ENCODE measurements at places on chromosomes 2 and 18.

- DNase-seq = no peak
Observed at GRCh38 chr18:13745696-13746095, 19.2 kb downstream of the RNMT start.

DNA sequence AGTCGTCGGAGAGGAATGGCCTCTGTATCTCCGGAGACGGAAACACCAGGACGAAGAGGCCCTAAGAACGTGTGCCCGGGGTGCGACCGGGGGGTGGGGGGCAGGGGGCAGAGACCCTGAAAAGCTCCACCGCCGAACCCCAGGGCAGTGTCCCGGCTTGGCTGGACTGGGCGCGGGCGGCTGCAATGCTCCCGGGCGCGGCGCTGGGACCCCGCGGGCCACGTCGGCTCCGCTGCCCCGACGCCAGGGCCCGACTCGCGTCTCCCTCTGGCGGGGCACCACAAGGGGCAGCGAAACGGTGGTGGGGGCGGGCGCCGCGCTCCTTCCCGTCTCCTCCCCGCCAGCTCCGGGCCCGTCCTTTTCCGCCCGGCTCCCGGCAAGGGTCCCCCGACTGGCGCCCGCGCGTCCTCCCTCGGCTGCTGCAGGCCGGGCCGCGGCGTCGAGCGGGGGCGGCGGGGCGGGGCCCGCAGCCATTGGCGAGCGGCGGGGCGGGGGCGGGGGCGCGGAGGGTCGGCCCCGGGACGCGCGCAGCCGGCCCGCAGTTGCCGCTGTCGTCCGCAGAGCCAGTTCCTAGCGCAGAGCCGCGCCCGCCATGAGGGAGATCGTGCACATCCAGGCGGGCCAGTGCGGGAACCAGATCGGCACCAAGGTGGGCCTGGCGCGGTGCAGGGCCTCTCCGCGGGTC is at the start of gene TUBB6:
TUBB6 (plus strand) TSS at position 541 of the 685 bp plus-strand sequence; CDS start at position 593, 52 bp downstream.
- no peak for DNase-seq

GRCh38 chr18:69031571-69031970 is 233.7 kb downstream of the CCDC102B start:
- no peak for DNase-seq

DNA sequence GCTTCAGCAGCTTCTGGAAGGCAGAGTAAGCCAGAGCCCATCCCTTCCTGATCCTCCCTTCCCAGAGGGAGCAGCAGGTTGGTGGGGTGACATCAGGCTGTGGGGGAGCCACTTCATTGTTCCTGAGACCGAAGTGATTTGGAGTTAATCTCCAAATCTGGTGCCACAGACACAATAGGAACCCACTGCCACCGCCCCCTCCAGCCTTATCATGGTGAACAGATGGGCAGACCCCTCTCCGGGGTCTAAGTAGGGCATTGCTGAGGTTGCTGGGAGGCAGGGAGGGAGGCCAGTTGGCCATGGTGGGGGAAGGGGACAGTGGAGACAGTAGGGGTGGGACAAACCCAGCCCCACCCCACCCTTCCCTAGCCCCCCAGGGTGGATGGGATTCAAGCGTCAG is 25.6 kb upstream of the SLC35F6 start:
- DNase-seq = no peak

GRCh38 chr2:187867165-187867564 is 312.9 kb upstream of the TFPI start:
- DNase-seq = no peak

GRCh38 chr18:23067236-23067635 is 68.0 kb upstream of the CABLES1 start:
- DNase-seq = no peak

DNA sequence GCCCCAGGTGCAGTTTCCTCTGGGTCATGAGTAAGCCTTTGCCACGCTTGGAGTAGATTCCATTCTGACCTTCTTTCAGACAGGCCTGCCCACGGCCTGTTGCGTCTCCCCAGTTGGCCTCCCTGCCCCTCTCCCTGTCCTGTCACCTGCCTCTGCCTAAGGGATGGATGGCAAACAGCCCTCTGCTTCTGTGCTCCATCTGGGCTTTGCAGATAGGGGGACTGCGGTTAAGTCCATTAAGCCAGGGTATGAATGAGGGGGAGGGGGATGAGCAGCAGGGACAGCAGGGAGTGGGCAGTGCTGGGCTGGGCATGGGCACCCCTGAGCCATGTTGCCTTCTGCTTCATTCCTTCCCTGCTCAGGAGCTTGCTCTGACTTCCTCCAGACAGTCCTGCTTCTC is 37.6 kb upstream of the B3GNT7 start:
- DNase-seq = no peak

DNA sequence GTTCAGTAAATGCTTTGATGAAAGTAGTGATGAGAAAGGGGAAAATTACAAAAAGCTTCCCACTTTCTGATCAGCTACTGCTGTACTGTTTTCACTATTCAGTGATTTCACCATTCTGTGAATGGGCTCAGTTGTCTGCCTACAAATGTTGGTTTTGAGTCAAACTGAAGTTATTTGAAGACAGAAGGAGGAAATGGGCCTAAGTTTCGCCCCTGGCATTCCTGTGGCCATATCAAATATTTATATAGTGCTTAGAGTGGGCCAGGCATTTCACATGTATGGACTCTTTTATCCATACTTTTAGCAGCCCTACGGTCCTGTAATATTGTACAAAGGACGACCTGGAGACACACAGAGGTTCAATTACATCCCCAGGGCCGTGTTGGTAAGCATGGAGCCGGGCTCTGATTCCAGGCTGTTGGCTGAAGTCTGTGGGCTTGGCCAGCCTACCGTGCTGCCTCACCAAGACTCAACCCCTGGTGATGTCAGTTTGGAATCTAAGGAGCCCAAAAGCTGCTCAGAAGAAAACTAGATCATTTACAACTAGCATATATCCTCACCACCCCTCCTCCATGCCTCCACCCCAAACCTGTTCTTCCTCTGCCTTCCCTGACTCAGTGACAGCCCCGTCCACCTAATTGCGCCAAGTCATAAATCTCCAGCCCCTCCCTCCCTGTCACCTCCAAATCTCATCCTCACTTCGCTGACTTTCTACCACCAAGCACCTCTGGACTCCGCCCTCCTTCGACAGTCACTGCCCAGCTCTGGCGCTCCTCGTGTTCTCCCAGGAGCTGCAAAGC is 10.1 kb upstream of the GRHL1 start:
- DNase-seq = no peak

DNA sequence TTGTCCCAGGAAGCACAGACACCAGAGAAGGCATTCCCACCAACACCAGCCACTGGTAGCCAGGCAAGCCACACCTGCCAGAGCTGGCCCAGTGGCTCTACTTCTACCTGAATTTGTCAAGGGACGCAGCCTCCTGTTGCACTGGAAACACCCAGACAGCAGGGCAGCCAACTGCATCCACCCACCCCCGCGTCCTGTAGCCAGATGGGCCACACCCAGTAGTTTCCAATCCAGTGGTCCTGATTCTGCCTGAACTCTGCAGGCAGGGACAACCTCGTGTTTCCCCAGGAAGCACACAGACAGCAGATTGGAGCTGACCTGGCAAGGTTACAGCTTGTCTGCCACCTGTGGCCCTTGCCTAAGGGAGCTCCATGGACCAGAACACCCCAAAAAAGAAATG is 18.2 kb downstream of the PFN4 start:
- no peak for DNase-seq

GRCh38 chr2:37526323-37526722 is 145.1 kb downstream of the CDC42EP3 start:
- no peak for DNase-seq

DNA sequence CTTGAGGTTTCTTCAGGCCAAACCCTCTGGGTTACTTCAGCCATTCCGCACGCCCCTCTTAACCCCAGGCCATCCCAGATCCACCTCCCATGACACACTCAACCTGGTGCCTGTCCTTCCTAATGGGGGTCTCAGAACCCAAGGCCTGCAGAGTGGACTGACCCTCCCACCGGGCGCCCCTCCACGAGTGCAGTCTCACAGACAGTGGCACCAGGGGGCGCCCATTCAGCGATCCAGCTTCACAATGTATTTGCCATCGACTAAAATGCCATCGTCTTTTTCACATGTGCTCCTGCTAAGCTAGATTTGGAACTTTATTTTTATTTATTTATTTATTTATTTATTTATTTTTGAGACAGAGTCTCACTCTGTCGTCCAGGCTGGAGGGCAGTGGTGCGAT is 38.5 kb downstream of the INPP5D start:
- DNase-seq = no peak

- no peak for DNase-seq
Observed at GRCh38 chr2:3470856-3471737, 48.2 kb downstream of the ADI1 start.

- DNase-seq = no peak
Observed at GRCh38 chr2:11492720-11493119, 26.8 kb upstream of the E2F6 start.

GRCh38 chr2:110157153-110157793 is 41.7 kb upstream of the MALL start:
- no peak for DNase-seq

DNA sequence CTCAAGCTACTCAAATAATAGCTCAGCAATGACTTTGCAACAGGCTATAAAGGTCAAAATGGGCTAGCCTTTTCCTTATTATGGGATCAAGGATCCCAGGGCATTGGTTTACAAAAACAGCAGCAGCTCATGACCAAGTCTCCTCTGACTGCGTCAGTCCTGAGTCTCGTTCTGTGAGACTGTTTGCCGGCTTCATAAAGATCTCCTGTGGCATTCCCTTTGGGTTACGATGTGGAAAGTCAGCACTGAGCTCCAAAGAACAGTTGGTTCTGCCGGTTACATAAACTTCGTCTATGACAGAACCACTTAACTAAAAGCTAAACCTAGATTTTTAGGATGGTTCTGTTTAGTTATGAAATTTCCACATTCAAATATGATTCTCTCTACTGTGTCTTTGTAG is 674.9 kb downstream of the ZEB2 start:
- no peak for DNase-seq

- DNase-seq = no peak
Observed at GRCh38 chr2:115084446-115084845, 642.0 kb downstream of the DPP10 start.

DNA sequence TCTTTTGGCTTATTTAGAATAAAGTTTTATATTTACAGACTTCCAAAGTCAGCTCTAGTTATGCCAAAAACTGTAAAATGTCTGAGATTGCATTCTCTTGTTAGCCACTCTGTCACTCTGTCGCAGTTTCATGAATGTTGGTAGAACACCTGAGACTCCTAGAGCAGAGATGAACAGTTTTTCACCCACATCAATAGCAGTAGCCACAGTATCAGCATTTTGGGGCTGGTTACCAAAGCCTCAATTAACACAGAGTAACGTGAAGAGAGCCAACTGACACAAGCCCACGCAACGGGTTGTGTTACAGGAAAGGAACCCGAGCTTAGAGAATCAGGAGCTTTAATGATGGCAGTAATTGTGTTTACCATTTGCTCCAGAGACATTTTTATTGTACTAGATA is 443.0 kb upstream of the SLC39A10 start:
- DNase-seq = no peak

DNA sequence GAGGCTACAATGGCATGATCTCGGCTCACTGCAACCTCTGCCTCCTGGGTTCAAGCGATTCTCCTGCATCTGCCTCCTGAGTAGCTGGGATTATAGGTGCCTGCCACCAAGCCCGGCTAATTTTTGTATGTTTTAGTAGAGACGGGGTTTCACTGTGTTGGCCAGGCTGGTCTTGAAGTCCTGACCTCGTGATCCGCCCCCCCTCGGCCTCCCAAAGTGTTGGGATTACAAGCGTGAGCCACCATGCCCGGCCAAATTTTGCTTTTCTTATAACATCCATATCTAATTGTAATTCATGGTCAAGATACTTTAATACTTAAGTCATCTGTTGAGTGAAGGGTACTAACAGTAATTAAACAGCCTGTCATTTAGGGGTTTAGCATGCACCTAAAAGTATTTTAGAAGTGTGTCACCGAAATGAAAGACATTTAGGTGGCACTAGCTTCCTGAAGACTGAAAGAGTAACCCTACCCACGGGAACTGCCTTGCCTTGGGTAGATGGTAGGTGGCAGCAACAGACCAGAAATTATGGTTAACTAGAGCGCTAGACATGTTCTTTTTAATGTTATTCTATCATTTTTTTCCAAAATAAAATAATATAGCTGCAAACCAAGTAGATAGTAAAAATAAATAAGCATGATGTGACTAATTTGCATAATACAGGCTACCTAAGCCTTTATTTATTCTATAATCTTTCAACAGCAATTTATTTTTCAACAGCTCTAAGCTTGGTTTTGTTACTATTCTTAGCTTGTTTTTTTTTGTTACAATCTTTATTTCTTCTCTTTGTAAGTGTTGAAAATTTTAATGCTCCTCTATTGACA is 8.6 kb upstream of the ACYP2 start:
- no peak for DNase-seq

- no peak for DNase-seq
Observed at GRCh38 chr2:120571015-120571728, 164.5 kb upstream of the GLI2 start.

- DNase-seq = no peak
Observed at GRCh38 chr18:64009305-64009704, 39.4 kb downstream of the SERPINB8 start.

GRCh38 chr2:70717431-70718038 is 50.5 kb downstream of the ADD2 start:
- no peak for DNase-seq

- DNase-seq = no peak
Observed at GRCh38 chr18:68438983-68439382, 275.9 kb downstream of the TMX3 start.

DNA sequence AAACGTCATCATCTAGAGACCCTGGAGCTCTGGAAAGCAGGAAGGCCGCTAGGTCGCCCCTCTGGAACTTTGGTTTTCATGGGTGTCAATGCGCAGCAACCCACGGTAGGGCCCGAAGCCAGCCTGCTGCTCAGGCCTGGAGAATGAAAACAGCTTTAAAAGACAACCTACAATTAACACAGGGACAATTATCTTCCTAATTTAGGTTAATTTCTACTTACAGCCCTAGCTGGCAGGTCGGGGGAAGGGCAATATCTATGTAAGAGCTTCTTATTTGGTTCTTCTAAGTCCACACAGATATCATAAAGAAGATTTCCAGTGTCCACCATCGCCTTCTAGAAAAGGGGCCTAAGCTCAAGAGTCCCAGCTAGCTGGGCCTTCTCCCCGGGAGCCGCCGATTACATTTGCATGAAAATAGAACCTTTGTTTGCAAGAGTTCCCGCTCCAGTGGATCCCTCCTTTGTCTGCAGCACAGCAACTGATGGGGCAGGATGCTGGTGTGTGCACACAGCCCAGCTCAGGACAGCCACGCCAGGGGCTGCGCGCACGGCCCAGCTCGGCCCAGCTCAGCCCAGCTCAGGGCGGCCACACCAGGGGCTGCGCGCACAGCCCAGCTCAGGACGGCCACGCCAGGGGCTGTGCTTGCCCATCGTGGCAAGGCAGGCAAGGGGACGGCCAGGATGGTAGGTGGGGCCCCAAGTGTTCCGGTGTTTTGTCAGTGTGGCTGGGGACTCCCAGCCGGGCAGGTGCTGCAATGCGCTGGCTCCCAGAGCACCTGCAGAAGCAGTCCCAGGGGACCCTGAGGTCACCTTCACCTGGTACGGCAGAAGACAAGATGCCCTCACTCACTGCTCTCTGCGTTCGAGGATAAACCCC is 109.1 kb downstream of the HDAC4 start:
- DNase-seq = no peak

DNA sequence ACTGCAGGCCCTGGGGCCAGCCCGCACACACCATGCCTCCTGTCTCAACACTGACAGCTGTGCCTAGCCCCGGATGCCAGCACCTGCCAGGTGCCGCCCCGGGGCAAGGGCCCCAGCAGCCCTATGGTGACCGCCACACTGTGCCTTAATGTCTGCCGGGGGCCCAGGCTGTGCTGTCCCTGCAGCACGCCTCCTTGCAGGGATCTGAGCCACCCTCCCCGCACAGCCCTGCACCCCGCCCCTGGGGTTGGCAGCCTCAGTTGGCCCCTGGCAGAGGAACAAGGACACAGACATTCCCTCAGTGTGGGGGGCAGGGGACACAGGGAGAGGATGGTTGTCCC is 8.5 kb upstream of the CAPN10 start:
- no peak for DNase-seq

Measured in stimulated activated CD8-positive, alpha-beta memory T cell treated with anti-CD3 and anti-CD28 coated beads, Interleukin-7, amount 100 ng/mL, for 1 hour (primary cell).